ENCODE measurements at places on chromosomes 7 and 10. TPM values are rescaled to one million over a fixed set of nuclear protein-coding genes. Genes with fewer than 3 reads are reported as not detected.

Gene PDLIM1
- 27.8 TPM for total RNA-seq

- no peak for DNase-seq
- H3K27me3 ChIP-seq = no peaks in the 10 kb centered on the region
- H3K36me3 ChIP-seq = no peaks in the 10 kb centered on the region
- no peak overlapping the region for H3K4me3 ChIP-seq
These were observed 189.5 kb upstream of the CDC14C start for GRCh38 chr7:48734695-48735406.

GRCh38 chr7:141360416-141360760 lies 190.8 kb upstream of the AGK start:
- H3K4me3 ChIP-seq = no peak overlapping the region
- DNase-seq = no peak
- no peak overlapping the region for H3K27ac ChIP-seq
- H3K4me1 ChIP-seq = peaks cover 20% of the 10 kb centered on the region

DNA sequence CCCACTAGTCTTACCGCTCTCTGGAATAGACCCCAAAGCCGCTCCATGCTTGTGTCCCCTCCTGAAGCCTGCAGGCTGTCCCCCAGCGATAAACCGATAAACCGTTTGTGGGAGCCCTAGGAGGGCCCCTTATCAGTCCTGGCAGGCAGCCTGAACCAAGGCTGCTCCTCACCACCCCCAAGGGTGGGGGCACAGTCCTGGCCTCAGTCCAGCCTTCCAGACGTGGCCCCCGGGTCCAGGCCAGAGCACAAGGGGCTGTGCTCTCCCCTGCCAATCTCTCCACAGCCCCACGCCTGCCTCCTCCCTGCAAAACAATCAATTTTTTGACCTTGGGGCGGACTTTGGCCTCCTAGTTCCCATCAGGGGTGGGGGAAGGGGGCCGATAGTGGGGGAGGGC lies at the start of gene TFR2:
Gene TFR2 (minus strand): TSS at position 90 of the 397 bp plus-strand sequence. CDS start 43 bp downstream, at position 47.
- no peaks in the 10 kb centered on the region for H3K36me3 ChIP-seq
- no peak within 1 kb of the TSS for H3K4me3 ChIP-seq
- H3K27ac ChIP-seq = no peak within 1 kb of the TSS
- no peak for DNase-seq
- H3K27me3 ChIP-seq = peaks cover 25% of the 10 kb centered on the region

- H3K4me1 ChIP-seq = no peaks in the 10 kb centered on the region
- no peaks in the 10 kb centered on the region for H3K27me3 ChIP-seq
- peaks cover 71% of the 10 kb centered on the region for H3K36me3 ChIP-seq
- no peak overlapping the region for H3K4me3 ChIP-seq
- no peak for DNase-seq
These were observed 74.1 kb downstream of the GTF2IRD1 start for GRCh38 chr7:74527842-74528241.

DNA sequence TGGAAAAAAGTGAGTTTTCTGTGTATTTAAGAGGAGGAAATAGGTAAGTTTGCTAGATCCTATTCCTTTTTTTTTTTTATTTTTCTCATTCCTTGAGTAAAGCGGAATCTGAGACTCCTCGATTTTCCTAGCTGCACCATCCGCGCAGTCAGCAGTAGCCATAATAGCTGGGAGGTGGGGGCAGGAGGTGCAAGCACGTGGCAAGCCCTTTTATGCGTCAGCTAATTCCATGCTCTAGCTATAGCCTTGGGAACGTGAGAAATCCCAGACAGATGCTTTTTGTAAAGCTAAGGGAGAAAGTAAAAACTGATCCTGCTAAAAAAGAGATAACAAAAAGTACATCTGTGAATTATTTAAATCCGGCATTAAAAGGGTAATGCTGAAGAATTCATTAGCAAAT lies 33.2 kb upstream of the TPK1 start:
- H3K4me1 ChIP-seq = no peaks in the 10 kb centered on the region
- no peak overlapping the region for H3K4me3 ChIP-seq
- H3K27ac ChIP-seq = no peak overlapping the region
- no peaks in the 10 kb centered on the region for H3K27me3 ChIP-seq

GRCh38 chr7:158613481-158613880 lies 25.9 kb upstream of the PTPRN2 start:
- no peak overlapping the region for H3K4me3 ChIP-seq
- no peak overlapping the region for H3K27ac ChIP-seq
- H3K36me3 ChIP-seq = no peaks in the 10 kb centered on the region
- H3K4me1 ChIP-seq = no peaks in the 10 kb centered on the region

Gene CCDC172
- not detected for total RNA-seq

- peaks cover 44% of the 10 kb centered on the region for H3K27me3 ChIP-seq
- DNase-seq = no peak
- H3K4me1 ChIP-seq = peaks cover 4% of the 10 kb centered on the region
- no peak overlapping the region for H3K4me3 ChIP-seq
These were observed 6.2 kb downstream of the NKX6-2 start for GRCh38 chr10:132779549-132780294.

DNA sequence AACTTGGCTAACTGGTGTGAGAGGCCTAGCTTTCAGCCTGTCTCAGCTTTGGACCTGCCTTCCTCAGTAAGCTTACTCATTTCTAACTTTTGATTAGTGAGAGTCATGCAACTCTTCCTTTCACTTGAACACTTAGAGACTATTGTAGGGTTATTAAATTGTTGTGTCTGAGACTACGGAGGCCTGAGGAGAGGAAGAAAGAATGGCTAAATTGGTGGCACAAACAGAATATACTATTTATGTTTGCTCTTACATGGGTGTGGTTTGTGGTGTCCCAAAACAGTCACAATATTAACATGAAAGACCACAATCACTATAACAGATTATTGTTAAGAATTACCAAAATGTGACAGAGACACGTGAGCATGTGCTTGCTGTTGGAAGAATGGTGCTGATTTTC lies 82.1 kb downstream of the TRIM24 start:
- H3K4me3 ChIP-seq = no peak overlapping the region
- DNase-seq = no peak
- H3K36me3 ChIP-seq = no peaks in the 10 kb centered on the region

Gene NME8
- total RNA-seq = not detected

DNA sequence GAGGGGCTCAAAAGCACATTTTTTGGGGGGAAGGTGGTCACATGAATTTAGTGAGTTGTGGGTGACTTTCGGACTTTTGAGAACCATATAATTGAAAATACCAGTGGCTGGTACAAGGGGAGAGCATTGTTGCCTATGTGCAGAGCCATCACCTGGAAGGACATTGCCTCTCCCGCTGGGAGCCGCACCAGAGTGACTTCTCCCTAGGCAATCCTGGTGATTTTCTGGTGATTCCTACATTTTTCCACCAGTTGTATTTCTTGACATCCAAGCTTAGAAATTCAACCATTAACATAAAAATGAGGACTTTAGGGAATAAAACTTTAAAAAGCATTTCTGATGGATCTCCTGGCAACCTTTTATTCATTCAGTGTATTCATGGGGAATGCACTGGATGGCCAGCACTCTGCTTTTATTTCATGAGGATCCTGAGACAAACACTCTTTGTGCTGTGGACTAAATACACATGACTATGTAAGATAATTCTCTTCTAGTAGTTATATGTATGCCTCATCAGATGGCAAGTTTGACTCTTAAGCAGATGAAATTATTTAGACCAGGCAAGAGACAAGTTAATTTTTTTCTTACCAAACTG lies 41.8 kb upstream of the MKI67 start:
- H3K27ac ChIP-seq = no peak overlapping the region
- H3K4me3 ChIP-seq = no peak overlapping the region
- no peaks in the 10 kb centered on the region for H3K27me3 ChIP-seq
- no peaks in the 10 kb centered on the region for H3K4me1 ChIP-seq
- H3K36me3 ChIP-seq = no peaks in the 10 kb centered on the region

DNA sequence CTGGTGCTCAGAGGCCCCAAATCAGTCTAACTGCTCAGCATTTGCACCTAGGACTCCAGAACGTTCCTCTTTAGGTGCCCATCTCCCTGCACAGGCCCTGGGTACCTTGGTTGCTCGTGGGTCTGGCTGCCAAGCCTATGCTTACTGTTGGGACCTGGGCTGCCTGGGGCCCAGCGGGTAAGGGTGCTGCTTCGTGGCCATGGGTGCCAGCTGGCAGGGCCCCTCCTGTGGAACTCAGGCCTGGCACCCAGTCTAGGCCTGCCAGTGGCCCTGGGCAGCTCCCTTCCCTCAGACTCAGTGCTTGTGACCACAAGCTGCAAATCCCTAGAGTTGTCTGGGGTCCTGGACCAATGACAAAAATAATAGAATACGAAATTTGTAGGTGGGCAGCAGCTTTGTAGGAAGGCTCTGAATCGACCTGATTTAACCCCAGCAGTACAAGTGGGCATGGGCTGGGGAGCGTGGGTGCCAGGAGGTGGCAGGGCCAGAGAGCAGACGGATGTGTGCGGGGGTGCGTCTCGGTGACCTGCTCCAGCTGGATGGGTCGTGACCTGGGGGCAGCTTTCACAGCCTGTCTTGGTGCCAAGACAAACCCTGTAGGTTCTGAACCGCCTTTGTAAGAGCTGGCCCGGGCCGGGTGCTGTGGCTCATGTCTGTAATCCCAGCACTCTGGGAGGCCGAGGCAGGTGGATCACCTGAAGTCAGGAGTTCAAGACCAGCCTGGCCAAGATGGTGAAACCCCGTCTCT lies 69.7 kb downstream of the MKI67 start:
- H3K4me3 ChIP-seq = no peak overlapping the region
- H3K27me3 ChIP-seq = no peaks in the 10 kb centered on the region

DNA sequence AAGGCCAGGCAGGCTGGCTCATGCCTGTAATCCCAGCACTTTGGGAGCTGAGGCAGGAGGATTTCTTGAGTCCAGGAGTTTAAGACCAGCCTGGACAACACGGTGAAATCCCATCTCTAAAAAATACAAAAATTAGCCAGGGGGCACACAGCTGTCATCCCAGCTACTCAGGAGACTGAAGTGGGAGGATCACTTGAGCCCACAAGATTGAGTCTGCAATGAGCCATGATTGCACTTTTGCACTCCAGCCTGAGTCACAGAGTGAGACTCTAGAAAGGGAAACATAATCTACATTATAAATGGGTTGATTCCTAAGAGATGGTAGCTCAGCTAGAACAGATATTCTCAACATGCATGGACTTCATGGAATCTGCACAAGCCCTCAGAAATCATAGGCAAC lies 6.3 kb upstream of the LIPF start:
- DNase-seq = no peak
- no peaks in the 10 kb centered on the region for H3K4me1 ChIP-seq
- H3K27me3 ChIP-seq = no peaks in the 10 kb centered on the region

GRCh38 chr7:85829817-85830432 lies 643.1 kb upstream of the SEMA3D start:
- H3K27me3 ChIP-seq = no peaks in the 10 kb centered on the region
- H3K4me1 ChIP-seq = no peaks in the 10 kb centered on the region
- no peak overlapping the region for H3K27ac ChIP-seq
- H3K4me3 ChIP-seq = no peak overlapping the region

DNA sequence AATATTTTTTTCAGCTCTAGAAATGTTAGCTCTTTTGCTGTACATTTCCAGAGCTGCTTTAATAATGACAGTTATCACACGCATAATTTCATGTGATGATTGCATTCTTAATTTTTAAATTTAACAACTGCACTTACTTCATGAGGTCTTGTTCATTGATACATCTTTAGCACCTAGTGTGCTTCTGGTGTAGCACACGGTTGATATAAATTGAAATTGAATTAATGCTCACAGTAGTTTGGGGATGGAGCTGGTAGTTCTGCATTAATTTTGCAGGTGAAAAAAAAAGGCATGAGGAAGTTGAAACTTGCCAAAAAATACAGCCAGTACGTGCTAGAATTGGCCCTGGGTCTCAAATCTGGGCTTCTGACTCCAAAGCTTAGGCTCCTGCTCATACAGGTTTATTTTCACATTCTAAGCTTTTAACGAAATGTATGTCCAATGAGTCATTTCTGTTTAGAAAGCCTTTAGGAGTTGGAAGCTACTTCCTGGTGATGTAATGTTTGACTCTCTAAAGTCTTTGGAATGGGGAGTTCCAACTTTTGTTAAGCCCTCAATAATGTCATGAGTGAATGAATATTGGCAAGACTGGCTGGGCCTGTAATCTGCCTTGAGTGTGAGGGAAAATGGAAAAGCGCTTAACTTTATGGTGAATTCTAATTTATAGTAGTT lies 62.5 kb downstream of the DAGLB start:
- no peak overlapping the region for H3K4me3 ChIP-seq
- peaks cover 77% of the 10 kb centered on the region for H3K4me1 ChIP-seq
- DNase-seq = no peak
- H3K27me3 ChIP-seq = no peaks in the 10 kb centered on the region

GRCh38 chr10:24333736-24334135 lies 124.8 kb downstream of the KIAA1217 start:
- H3K4me1 ChIP-seq = peaks cover 8% of the 10 kb centered on the region
- H3K36me3 ChIP-seq = no peaks in the 10 kb centered on the region
- H3K4me3 ChIP-seq = no peak overlapping the region
- H3K27me3 ChIP-seq = no peaks in the 10 kb centered on the region
- H3K27ac ChIP-seq = no peak overlapping the region

GRCh38 chr10:12587451-12587888 lies 238.1 kb downstream of the CAMK1D start:
- H3K36me3 ChIP-seq = no peaks in the 10 kb centered on the region
- peak; percentile 48 for DNase-seq
- H3K27ac ChIP-seq = no peak overlapping the region
- H3K4me3 ChIP-seq = no peak overlapping the region
- no peaks in the 10 kb centered on the region for H3K27me3 ChIP-seq

GRCh38 chr10:45278860-45279498 lies 36.4 kb downstream of the OR13A1 start:
- DNase-seq = no peak
- H3K36me3 ChIP-seq = no peaks in the 10 kb centered on the region
- no peak overlapping the region for H3K4me3 ChIP-seq
- H3K27ac ChIP-seq = no peak overlapping the region
- H3K27me3 ChIP-seq = no peaks in the 10 kb centered on the region
- no peaks in the 10 kb centered on the region for H3K4me1 ChIP-seq

- DNase-seq = no peak
- no peaks in the 10 kb centered on the region for H3K36me3 ChIP-seq
- H3K27me3 ChIP-seq = no peaks in the 10 kb centered on the region
- no peak overlapping the region for H3K27ac ChIP-seq
These were observed 616.4 kb upstream of the MGMT start for GRCh38 chr10:128850647-128851046.

DNA sequence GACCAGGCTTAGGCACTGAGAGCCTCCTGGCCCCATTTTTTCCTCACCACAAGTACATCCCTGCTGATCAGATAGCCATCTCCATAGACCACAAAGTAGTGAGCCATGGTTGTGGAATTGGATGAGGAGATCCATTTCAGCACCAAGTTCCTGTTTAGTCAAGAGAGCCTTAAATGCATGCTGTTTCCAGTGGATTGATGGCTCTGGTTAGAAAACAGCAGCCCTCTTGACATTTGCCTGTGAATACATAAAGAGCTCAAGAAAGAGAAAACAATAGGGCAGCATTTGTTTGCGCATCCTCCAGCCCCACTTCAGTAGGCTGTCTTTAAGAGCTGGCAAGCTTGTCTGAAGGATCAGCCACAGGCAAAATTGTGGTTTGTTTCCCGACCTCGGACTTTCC lies 251.2 kb downstream of the POU6F2 start:
- H3K27ac ChIP-seq = no peak overlapping the region
- no peaks in the 10 kb centered on the region for H3K36me3 ChIP-seq
- no peak overlapping the region for H3K4me3 ChIP-seq
- no peaks in the 10 kb centered on the region for H3K27me3 ChIP-seq
- no peak for DNase-seq

Measured in sigmoid colon (tissue), 7 donors.